ENCODE measurements at places on chromosomes 2 and 18. TPM values are rescaled to one million over a fixed set of nuclear protein-coding genes. Genes with fewer than 3 reads are reported as not detected.
A peak's percentile ranks its signal among the peaks of the same experiment; 100 is the strongest.

EVA1A gene
- not detected for total RNA-seq

AFF3 gene
- 1.5 TPM for total RNA-seq

DNAJB2 gene
- 24.9 TPM for total RNA-seq

SLC25A52 gene
- total RNA-seq: not detected

LYPD6B gene
- total RNA-seq: not detected

SKA1 gene
- total RNA-seq: 36.3 TPM

ALPG gene
- total RNA-seq: not detected

FTCDNL1 gene
- total RNA-seq: 3.8 TPM

NCKAP5 gene
- total RNA-seq: not detected

ANKRD30BL gene
- not detected for total RNA-seq

SOS1 gene
- total RNA-seq: 16.8 TPM

BCL2 gene
- 49.6 TPM for total RNA-seq

METTL4 gene
- total RNA-seq: 20.6 TPM

- peaks cover 18% of the 10 kb centered on the region for H3K36me3 ChIP-seq
- H3K27ac ChIP-seq: peak overlapping the region; percentile 87
- H3K4me3 ChIP-seq: no peak overlapping the region
- DNase-seq: peak; percentile 79
- H3K4me1 ChIP-seq: peaks cover 18% of the 10 kb centered on the region
- H3K27me3 ChIP-seq: no peaks in the 10 kb centered on the region
These were observed 3.3 kb upstream of the GPBAR1 start for GRCh38 chr2:218257390-218257981.

DNA sequence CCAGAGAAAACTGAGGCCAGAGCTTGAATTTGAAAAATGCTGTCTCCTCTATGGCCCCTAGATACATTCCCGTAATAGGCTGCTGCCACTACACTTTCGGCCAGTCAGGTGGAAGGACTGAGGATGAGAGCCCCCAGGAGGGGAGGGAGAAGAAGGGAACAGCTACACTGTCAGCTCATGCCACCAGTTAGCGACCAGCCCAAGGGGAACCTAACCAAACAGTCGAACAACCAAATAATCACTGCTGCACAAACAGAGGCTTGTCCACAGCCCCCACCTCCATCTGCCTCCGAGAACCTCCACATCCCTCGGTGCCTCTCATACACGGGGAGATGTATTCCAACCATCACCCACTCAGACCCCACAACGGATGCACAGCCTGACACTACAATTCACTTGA lies 7.3 kb downstream of the ZNF516 start:
- DNase-seq: no peak
- no peak overlapping the region for H3K4me3 ChIP-seq
- H3K4me1 ChIP-seq: peaks cover 16% of the 10 kb centered on the region
- H3K27ac ChIP-seq: no peak overlapping the region
- peaks cover 2% of the 10 kb centered on the region for H3K27me3 ChIP-seq
- H3K36me3 ChIP-seq: no peaks in the 10 kb centered on the region

- no peaks in the 10 kb centered on the region for H3K4me1 ChIP-seq
- no peak overlapping the region for H3K27ac ChIP-seq
- DNase-seq: no peak
- H3K27me3 ChIP-seq: no peaks in the 10 kb centered on the region
These were observed 367.9 kb downstream of the THSD7B start for GRCh38 chr2:137133225-137133624.

DNA sequence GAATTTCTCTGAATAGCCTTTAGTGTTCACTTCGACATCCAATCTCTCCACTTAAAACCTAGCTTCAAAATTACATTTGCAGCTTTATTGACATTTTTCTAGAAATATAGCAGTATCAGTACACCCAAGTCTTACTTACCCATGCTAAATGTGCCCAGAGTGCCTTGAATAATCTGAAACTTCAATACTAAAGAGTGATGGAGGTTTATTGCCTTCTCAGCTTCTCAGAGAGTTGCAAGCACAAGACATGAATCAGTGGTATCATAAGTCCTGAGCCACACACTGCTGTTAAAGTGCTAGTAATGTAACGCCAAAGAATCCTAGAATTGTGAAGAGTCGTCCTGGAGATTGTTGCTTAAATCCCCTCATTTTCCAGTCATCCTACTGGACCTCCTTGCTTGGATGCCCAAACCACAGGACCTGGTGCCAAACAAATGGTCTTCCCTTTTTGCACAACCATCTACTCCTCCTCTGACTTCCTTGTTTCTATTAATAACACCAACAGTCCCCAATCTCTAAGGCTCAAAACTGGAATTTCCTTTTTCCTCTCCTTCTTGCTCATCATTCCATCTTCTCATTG lies 83.2 kb upstream of the SPATS2L start:
- H3K4me3 ChIP-seq: no peak overlapping the region
- no peaks in the 10 kb centered on the region for H3K4me1 ChIP-seq
- no peak overlapping the region for H3K27ac ChIP-seq
- DNase-seq: no peak
- H3K36me3 ChIP-seq: no peaks in the 10 kb centered on the region

DNA sequence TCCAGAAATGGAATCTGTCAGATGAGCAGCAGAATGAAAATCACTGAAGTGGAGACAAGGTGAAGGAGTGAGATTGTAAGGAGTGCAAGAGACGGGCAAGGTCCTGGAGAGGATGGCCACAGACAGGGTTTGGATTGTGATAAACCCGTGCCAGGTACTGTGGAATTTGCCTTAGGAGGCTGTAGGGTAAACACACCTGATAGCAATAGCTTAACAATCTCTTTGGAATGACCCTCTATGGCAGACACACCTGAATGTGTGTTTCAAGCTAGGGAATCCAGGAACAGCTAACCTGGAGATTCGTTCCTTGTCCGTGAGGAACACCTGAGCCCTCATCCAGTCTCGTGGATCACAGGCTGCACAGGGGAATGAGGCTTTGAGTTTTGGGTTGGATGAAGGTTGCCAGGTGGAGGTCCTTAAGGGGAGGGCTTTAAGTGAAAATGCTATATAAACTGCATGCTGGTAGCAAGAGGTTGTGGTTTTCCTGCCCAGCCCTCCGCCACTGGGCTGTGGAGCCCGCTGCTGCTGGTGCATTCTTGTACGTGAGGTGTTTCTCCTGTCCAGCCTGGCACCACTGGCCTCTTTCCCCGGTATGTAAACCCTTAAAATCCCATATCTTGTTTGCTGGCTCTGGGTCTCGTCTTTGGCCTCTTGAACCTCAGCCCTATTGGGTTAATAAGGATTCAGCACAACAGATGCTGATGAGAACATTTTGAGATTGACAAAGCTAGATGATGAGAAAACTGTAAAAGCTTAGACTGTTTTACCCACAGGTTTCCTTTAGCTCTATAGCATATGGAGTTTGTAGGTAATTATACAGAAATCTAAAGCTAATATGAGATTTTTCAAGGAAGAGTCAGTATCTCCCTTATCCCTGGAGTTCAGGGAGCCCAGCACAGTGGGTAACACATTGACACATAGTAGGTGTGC lies 117.9 kb downstream of the ARHGAP15 start:
- peak overlapping the region; percentile 44 for H3K4me3 ChIP-seq
- H3K27me3 ChIP-seq: no peaks in the 10 kb centered on the region
- DNase-seq: peak; percentile 27
- peak overlapping the region; percentile 43 for H3K27ac ChIP-seq

- H3K27ac ChIP-seq: peak overlapping the region; percentile 3
- DNase-seq: peak; percentile 62
- H3K36me3 ChIP-seq: no peaks in the 10 kb centered on the region
- peaks cover 15% of the 10 kb centered on the region for H3K4me1 ChIP-seq
- no peaks in the 10 kb centered on the region for H3K27me3 ChIP-seq
These were observed 32.5 kb downstream of the MERTK start for GRCh38 chr2:111930875-111931274.

GRCh38 chr2:104863468-104864279 lies 9.8 kb downstream of the POU3F3 start:
- H3K27ac ChIP-seq: no peak overlapping the region
- DNase-seq: no peak
- H3K4me3 ChIP-seq: no peak overlapping the region
- peaks cover 6% of the 10 kb centered on the region for H3K4me1 ChIP-seq
- peaks cover 2% of the 10 kb centered on the region for H3K36me3 ChIP-seq

DNA sequence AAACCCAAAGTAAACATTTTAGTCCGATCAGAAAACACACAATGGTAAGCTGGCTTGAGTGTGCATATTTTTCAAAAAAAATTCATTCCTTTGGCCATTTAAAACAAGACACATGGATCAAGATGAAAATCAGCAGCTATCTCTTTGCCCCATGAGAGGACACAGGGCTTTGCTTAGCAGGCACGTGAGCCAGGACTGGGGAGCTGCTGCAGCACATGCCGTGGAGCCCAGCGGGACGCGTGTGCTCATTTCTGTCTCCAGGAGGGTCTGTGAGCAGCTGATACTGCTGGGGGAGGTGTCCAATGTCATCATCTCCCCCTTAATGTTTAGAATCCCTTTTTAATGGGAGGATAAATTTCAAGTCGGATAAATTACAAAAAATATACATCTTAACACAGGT lies 49.8 kb upstream of the CNGA3 start:
- peaks cover 12% of the 10 kb centered on the region for H3K27me3 ChIP-seq
- H3K27ac ChIP-seq: no peak overlapping the region
- no peaks in the 10 kb centered on the region for H3K36me3 ChIP-seq
- DNase-seq: no peak
- no peaks in the 10 kb centered on the region for H3K4me1 ChIP-seq

GRCh38 chr2:118049816-118050140 lies 35.9 kb upstream of the CCDC93 start:
- no peak for DNase-seq
- H3K36me3 ChIP-seq: no peaks in the 10 kb centered on the region
- no peak overlapping the region for H3K27ac ChIP-seq

- H3K4me3 ChIP-seq: no peak overlapping the region
- H3K4me1 ChIP-seq: no peaks in the 10 kb centered on the region
- no peak overlapping the region for H3K27ac ChIP-seq
- DNase-seq: no peak
- H3K36me3 ChIP-seq: no peaks in the 10 kb centered on the region
These were observed 130.7 kb upstream of the SPHKAP start for GRCh38 chr2:228312172-228312571.

GRCh38 chr2:43265001-43265400 lies 38.6 kb upstream of the ZFP36L2 start:
- no peak overlapping the region for H3K4me3 ChIP-seq
- no peak for DNase-seq
- H3K27ac ChIP-seq: no peak overlapping the region
- H3K27me3 ChIP-seq: no peaks in the 10 kb centered on the region
- H3K36me3 ChIP-seq: peaks cover 8% of the 10 kb centered on the region

GRCh38 chr2:216194013-216194412 lies 84.9 kb downstream of the XRCC5 start:
- no peak for DNase-seq
- peak overlapping the region; percentile 80 for H3K27ac ChIP-seq
- H3K4me3 ChIP-seq: no peak overlapping the region
- H3K4me1 ChIP-seq: peaks cover 57% of the 10 kb centered on the region

- no peaks in the 10 kb centered on the region for H3K27me3 ChIP-seq
- DNase-seq: no peak
- no peaks in the 10 kb centered on the region for H3K36me3 ChIP-seq
- peaks cover 7% of the 10 kb centered on the region for H3K4me1 ChIP-seq
These were observed 79.3 kb upstream of the ITPRID2 start for GRCh38 chr2:181812106-181812743.

DNA sequence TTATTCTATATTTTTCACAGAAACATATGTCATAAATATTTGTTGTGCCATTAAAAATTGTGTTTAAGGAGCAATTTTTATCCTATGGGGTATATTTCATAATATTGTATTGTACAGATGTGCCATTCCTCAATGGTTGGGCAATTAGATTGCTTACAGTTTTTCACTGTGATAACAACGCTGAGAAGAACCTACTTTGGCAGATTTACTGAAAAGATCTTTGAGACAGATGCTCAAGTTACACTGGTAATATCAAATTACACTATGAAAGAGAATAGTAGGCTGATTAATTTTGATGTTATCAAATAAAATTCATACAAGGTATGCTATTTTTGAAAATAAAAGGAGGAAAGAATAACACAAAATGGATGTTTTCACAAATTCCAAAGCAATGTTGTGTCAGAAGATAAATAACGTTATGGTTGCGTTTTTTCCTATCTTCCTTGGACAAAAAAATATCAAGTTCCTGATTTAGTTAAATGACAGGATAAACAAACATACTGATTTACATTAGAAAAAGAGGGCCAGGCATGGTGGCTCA lies 335.1 kb upstream of the ZNF521 start:
- H3K4me3 ChIP-seq: no peak overlapping the region
- H3K36me3 ChIP-seq: no peaks in the 10 kb centered on the region
- H3K27ac ChIP-seq: no peak overlapping the region
- no peak for DNase-seq
- no peaks in the 10 kb centered on the region for H3K4me1 ChIP-seq

DNA sequence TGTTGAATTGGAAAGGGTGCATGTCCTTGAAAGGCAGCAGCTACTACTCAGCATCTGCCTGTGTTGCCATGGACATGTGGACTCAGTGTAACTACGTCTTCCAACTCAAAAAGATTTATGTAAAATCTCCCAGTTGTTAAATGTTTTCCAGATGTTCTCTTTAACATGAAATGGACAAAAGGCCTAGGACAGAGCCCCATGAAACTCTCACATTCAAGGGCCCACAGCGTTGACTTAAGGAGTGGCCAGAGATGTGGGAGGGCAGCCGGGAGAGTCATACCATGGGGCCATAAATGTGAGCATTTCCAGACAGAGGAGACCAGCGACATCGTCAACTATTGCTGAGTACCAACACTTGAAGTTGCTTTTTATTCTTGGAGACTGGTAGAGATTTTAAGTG lies 9.9 kb downstream of the SLC3A1 start:
- H3K36me3 ChIP-seq: no peaks in the 10 kb centered on the region
- H3K27ac ChIP-seq: no peak overlapping the region
- H3K4me1 ChIP-seq: no peaks in the 10 kb centered on the region
- no peak for DNase-seq
- no peak overlapping the region for H3K4me3 ChIP-seq
- H3K27me3 ChIP-seq: no peaks in the 10 kb centered on the region

DNA sequence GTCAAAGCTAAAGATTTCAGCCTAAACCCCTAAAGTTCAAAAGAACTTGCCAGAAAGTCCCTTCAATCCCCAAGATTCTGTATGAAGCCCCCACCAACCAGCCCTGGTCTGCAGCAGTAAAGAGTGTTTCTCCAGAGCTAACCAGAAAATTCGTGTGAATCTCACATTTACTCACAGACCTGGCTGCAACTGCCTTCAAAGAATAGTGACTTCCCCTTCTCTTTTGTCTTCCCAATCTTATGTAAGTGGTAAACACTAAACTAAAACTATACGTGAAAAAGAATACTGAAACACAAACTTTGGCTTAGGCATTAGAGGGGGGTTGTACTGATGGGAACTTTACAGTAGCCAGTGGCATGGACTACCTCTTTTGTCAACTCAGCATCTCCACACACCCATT lies 50.6 kb upstream of the SETBP1 start:
- no peak for DNase-seq
- no peak overlapping the region for H3K27ac ChIP-seq

- no peak overlapping the region for H3K27ac ChIP-seq
- no peak overlapping the region for H3K4me3 ChIP-seq
- no peaks in the 10 kb centered on the region for H3K36me3 ChIP-seq
These were observed 78.5 kb downstream of the LRP1B start for GRCh38 chr2:142052220-142052863.

GRCh38 chr18:58313491-58314032 lies 269.5 kb downstream of the NEDD4L start:
- peaks cover 68% of the 10 kb centered on the region for H3K4me1 ChIP-seq
- no peak overlapping the region for H3K4me3 ChIP-seq
- no peaks in the 10 kb centered on the region for H3K36me3 ChIP-seq
- H3K27ac ChIP-seq: no peak overlapping the region
